ENCODE measurements at places on chromosomes 7 and 10.

DNA sequence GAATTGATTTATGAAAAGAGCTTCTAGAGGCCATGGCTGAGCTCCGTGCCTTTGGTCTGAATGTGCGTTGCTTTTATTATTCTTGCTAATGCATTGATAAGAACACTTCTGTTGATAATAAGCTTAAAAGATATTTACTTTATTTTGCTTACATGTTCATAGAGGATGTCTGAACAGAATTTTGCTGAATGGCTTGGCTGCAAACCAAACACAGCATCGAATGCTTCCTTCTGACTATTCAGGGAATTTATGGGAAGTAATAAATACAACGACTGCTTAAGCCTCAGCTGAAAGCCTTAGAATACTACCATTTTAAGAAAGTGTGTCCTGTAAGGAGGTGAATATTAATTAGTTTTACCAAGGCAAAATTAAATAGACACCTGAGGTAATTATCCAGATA is 643.5 kb upstream of the POT1 start:
- no peak overlapping the region for H3K27ac ChIP-seq
- no peak for DNase-seq
- no peaks in the 10 kb centered on the region for H3K27me3 ChIP-seq
- no peaks in the 10 kb centered on the region for H3K36me3 ChIP-seq
- H3K4me3 ChIP-seq, result no peak overlapping the region
- H3K4me1 ChIP-seq, result no peaks in the 10 kb centered on the region

- no peak overlapping the region for H3K27ac ChIP-seq
- no peak for DNase-seq
- no peaks in the 10 kb centered on the region for H3K27me3 ChIP-seq
- H3K4me1 ChIP-seq, result no peaks in the 10 kb centered on the region
These were observed 70.0 kb upstream of the AGBL3 start for GRCh38 chr7:134916171-134916883.

DNA sequence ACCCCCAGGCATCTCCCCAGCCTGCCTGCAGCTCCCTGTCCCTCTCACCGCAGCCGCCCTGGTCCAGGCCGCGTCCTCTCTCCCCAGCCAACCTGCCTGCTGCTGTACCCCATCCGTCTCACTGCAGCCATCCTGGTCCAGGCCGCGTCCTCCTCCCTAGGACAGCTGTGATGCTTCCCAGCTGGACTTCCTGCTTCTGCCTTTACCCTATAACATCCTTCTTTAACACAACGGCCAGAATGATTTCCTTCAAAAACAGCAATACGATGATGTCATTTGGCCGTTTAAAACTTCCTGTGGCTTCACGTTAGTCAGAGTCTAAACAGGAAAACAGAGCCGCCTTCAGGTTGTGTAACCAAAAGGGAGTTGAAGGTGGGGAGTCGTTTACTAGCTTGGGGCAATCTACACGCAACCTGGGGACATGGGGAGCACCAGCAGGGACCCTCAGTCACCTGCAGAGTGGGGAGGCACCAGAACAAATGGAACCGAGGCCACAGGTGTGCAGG is 32.2 kb upstream of the ZFAND2A start:
- peak overlapping the region; percentile 55 for H3K27ac ChIP-seq
- DNase-seq, result peak; percentile 65
- no peaks in the 10 kb centered on the region for H3K36me3 ChIP-seq
- peaks cover 7% of the 10 kb centered on the region for H3K27me3 ChIP-seq

- no peak overlapping the region for H3K27ac ChIP-seq
- H3K4me1 ChIP-seq, result no peaks in the 10 kb centered on the region
- no peak overlapping the region for H3K4me3 ChIP-seq
- DNase-seq, result no peak
- no peaks in the 10 kb centered on the region for H3K27me3 ChIP-seq
These were observed 849.7 kb downstream of the GRM8 start for GRCh38 chr7:126403040-126403439.

DNA sequence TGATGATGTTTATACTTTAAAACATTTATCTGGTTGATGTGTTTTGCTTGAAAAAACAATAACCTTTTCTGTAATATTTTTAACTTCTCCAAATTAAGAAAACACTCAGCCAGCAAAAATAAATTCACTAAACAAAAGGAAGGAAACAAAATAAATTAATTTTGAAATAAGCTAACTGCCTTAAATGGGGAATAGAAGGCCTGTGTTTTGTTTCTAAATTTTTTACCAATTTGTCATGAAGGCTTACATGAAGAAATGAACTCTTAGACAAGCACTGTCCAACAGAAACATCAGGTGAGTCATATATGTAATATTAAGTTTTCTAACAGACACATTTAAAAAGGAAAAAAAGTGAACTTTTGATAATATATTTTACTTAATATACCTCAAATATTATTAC is 68.5 kb downstream of the LRRN3 start:
- H3K27ac ChIP-seq, result no peak overlapping the region
- H3K4me1 ChIP-seq, result no peaks in the 10 kb centered on the region
- no peaks in the 10 kb centered on the region for H3K36me3 ChIP-seq
- no peak overlapping the region for H3K4me3 ChIP-seq

DNA sequence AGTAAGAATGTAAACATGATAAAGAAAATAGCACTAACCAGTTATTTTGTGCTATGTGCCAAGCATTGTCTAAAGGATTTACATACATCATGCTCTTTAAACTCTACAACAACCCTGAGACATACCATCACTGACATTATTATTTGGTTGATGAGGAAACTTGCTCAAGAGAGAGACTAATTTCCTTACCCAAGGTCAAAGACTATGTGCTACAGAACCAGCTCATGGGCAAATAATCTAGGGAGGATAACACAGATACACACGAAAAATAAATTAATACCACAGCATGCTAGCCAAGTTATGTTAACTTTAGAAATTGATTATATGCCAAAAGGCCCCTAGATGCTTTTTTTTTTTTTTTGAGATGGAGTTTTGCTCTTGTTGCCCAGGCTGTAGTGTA is 2.7 kb downstream of the ANKRD16 start:
- no peak overlapping the region for H3K27ac ChIP-seq
- H3K4me1 ChIP-seq, result peaks cover 29% of the 10 kb centered on the region
- H3K27me3 ChIP-seq, result no peaks in the 10 kb centered on the region
- H3K36me3 ChIP-seq, result peaks cover 26% of the 10 kb centered on the region
- no peak overlapping the region for H3K4me3 ChIP-seq
